ENCODE measurements at places on chromosomes 12 and 14. TPM values are rescaled to one million over a fixed set of nuclear protein-coding genes. Genes with fewer than 3 reads are reported as not detected.

GRCh38 chr12:100671396-100672074 is 98.1 kb downstream of the GAS2L3 start:
- no peaks in the 10 kb centered on the region for H3K36me3 ChIP-seq
- no peaks in the 10 kb centered on the region for H3K4me1 ChIP-seq
- H3K4me3 ChIP-seq = no peak overlapping the region
- H3K27ac ChIP-seq = no peak overlapping the region
- no peak for DNase-seq
- peaks cover 4% of the 10 kb centered on the region for H3K27me3 ChIP-seq

GRCh38 chr12:93571925-93572711 is at the start of gene SOCS2:
TSS of gene SOCS2 (plus strand) at chr12:93572675. CDS start at chr12:93572898, 223 bp downstream.
- H3K4me3 ChIP-seq = peak within 1 kb of the TSS; percentile 96
- peaks cover 17% of the 10 kb centered on the region for H3K36me3 ChIP-seq
- no peaks in the 10 kb centered on the region for H3K27me3 ChIP-seq
- H3K4me1 ChIP-seq = peaks cover 9% of the 10 kb centered on the region
- H3K27ac ChIP-seq = peak within 1 kb of the TSS; percentile 94

- H3K27me3 ChIP-seq = no peaks in the 10 kb centered on the region
- peak overlapping the region; percentile 44 for H3K27ac ChIP-seq
- DNase-seq = no peak
Measured at GRCh38 chr12:116726694-116727093, 11.2 kb downstream of the SPRING1 start.

DNA sequence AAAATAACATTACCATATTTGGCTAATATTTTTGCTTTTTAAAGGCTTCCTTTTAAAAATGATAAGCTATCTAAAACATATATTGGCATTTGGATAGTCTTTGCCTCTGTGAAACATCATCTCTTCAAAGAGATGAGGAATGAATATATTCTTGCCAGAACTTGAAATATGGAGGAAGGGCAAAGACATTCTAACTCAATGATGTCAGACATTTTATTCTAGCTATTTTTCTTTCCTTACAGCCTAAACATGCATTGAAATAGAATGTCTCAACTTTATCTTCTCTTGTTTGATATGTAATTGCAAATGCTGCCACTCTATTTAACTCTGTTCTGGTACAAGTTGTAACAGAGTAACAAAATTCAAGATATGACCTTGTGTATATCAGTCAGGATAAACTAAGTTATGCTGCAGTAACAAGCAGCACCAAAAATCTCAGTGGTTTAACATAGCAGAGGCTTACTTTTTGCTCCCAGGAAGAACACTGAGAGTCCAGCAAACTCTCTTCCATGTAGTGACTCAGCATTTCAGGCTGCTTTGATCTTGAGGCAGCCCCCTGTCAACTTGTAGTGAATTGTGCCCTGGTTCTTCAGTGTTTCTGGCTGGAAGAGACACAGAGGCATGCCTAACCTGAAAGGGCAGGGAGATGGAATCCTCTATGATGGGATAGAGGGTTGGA is 11.0 kb downstream of the IRAK3 start:
- DNase-seq = no peak
- peaks cover 30% of the 10 kb centered on the region for H3K4me1 ChIP-seq
- no peaks in the 10 kb centered on the region for H3K36me3 ChIP-seq

DNA sequence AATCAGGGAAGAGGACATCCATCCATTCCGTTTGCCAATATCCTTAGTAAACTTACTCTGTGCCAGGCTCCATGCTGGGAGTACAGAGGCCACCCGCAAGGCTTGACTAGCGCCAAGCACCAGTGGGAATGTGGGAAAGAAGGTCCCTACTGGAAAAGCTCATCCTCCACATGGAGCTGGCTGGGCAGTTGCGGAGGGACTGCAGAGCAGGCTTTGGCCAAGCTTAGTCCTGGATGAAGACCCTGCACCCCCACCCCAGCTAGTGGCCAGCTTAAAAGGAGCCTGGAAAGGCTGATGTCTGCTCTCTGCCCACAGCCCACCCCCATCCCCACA is 22.4 kb upstream of the EIF2B2 start:
- no peaks in the 10 kb centered on the region for H3K36me3 ChIP-seq
- no peak overlapping the region for H3K27ac ChIP-seq
- DNase-seq = no peak
- peaks cover 4% of the 10 kb centered on the region for H3K4me1 ChIP-seq

DNA sequence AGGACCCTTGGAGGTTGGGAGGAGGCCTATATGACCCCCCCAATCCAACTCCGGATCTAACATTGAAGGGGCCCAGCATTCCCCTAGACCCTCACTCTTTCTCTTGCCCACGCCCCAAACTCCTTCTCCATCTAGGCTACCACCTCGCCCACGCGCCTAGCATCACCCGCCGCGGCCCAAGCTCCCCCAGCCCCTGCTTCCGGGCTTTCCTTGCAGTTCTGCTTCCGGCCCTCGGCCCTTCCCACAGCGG is 445 bp downstream of the CERS5 start:
- peak overlapping the region; percentile 90 for H3K4me3 ChIP-seq
- no peaks in the 10 kb centered on the region for H3K27me3 ChIP-seq
- H3K27ac ChIP-seq = peak overlapping the region; percentile 92

DNA sequence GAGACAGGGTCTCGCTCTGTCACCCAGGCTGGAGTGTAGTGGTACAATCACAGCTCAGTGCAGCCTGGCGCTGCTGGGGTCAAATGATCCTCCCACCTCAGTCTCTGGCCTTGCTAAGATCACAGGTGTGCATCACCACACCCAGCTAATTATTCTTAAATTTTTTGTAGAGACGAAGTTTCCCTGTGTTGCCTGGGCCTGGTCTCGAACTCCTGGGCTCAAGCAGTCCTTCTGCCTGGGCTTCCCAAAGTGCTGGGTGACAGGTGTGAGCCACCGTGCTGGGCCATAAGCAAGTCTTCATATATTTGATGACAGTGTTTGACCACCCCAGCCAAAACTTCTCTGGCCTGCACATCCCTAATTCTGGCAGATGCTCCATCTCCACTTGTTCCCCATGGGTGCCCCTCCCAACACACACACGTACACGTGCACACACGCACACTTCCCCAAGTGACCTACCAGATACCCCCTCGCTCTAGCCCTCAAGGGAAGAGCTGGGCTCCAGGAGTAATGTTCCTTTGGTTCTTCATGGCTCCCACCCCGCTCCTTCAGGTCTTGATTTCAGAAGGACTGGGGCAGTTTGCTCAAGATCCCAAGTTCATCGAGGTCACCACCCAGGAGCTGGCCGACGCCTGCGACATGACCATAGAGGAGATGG is 104.3 kb upstream of the FKBP4 start:
- peaks cover 3% of the 10 kb centered on the region for H3K36me3 ChIP-seq
- H3K27me3 ChIP-seq = peaks cover 26% of the 10 kb centered on the region
- H3K27ac ChIP-seq = peak overlapping the region; percentile 31
- peaks cover 4% of the 10 kb centered on the region for H3K4me1 ChIP-seq
- DNase-seq = no peak

- H3K4me3 ChIP-seq = no peak overlapping the region
- no peaks in the 10 kb centered on the region for H3K4me1 ChIP-seq
- H3K27ac ChIP-seq = no peak overlapping the region
Measured at GRCh38 chr14:75077794-75078193, 8.4 kb downstream of the ZC2HC1C start.

GRCh38 chr12:40393026-40393425 is 168.2 kb downstream of the LRRK2 start:
- H3K36me3 ChIP-seq = no peaks in the 10 kb centered on the region
- no peaks in the 10 kb centered on the region for H3K27me3 ChIP-seq
- H3K4me1 ChIP-seq = no peaks in the 10 kb centered on the region
- DNase-seq = no peak
- H3K4me3 ChIP-seq = no peak overlapping the region
- H3K27ac ChIP-seq = no peak overlapping the region

GRCh38 chr14:96304956-96305355 is 48.9 kb downstream of the BDKRB1 start:
- H3K27ac ChIP-seq = no peak overlapping the region
- H3K4me3 ChIP-seq = no peak overlapping the region
- H3K36me3 ChIP-seq = peaks cover 93% of the 10 kb centered on the region
- no peaks in the 10 kb centered on the region for H3K27me3 ChIP-seq
- no peaks in the 10 kb centered on the region for H3K4me1 ChIP-seq
- DNase-seq = no peak

DNA sequence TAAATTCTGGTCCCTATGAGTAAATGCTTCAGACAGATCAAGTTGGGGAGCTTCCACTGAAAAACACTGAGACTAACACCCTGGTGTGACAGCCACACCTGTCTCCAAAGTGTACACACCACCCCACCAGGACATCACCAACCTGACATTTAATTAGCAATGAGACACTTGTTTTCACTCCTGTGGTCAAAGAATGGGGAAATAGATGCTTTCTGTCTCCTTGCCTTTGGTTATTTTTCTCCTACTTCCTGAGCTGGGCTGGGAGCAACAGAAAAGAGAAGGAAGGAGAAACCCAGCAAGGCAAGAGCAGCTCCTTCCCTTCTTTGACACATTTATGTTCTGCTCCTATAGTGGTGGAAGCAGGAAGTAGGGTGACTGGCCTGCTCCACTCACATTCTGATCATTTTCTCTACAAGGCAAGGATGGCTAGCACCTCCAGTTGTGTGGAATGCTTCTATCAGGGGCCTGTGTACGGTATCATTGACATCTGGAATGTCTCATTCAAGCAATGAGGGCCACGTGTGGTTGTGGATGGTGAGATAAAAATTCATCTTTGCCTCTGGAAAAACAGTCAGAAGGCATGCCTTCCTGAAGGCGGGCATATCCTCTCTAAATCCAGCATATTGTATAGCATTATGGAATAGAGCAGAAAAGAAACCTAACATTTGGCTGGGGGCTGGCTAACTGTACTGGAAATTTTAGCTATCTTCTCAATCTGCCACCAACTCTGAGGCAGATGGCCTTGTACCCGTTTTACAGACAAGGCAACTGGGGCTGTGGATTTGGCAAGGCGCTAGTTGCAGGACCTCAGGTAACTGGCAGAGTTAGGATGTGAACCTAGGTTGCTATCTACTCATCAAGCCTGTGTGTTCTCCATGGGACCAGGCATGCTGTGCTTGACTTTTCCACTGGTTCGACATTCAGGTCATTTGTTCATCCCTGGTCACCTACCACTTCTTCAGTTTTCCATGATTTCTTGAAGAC is 24.8 kb upstream of the LGALS3 start:
- H3K36me3 ChIP-seq = no peaks in the 10 kb centered on the region
- no peaks in the 10 kb centered on the region for H3K27me3 ChIP-seq
- peak overlapping the region; percentile 89 for H3K27ac ChIP-seq
- no peak for DNase-seq
- peaks cover 96% of the 10 kb centered on the region for H3K4me1 ChIP-seq

DNA sequence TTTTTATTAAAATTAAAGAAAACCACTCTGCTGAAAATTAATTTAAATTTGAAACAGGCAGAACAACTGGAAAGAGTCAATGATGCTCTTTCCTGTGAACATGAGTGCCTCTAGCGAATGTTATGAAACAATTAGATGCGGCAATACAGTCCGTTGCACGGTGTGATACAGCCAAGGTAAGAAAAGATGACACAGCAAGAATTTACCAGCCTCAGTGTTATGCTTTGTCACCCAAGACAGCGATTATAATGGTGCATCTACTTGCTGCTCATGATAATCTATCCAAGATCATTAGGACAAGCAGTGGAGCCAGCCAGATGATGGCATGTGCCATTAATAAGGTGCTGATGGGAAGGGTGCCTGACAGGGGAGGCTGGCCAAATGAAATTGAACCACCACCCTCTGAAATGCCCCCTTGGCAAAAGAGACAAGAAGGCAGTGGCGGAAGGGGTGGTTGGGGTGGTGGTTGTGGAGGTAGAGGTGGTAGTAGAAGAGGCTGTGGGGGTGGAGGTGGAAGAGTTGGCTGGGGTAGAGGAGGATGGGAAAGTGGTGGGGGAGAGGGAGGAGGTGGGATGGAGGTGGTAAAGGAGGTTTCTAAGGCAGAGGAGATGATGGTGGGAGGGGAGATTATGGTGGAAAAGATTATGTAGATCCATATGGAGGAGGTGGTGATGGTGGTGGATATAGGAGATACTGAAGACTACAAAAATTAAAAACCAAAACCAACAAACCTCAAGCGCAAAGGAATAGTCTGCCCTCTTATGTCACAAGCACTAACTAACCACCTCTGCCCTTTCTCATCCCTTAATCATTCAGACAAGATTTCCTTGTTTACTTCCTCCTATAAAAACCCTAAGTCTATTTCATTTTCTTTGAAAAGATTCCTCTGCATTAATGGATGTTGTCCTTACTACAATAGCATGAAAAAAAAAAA is 4.0 kb upstream of the RESF1 start:
- H3K27ac ChIP-seq = no peak overlapping the region
- H3K27me3 ChIP-seq = no peaks in the 10 kb centered on the region
- H3K36me3 ChIP-seq = no peaks in the 10 kb centered on the region
- no peak overlapping the region for H3K4me3 ChIP-seq

- DNase-seq = peak; percentile 62
- no peaks in the 10 kb centered on the region for H3K4me1 ChIP-seq
- no peak overlapping the region for H3K4me3 ChIP-seq
- no peaks in the 10 kb centered on the region for H3K27me3 ChIP-seq
- peak overlapping the region; percentile 73 for H3K27ac ChIP-seq
Measured at GRCh38 chr12:22275843-22276242, 58.7 kb downstream of the ST8SIA1 start.

DNA sequence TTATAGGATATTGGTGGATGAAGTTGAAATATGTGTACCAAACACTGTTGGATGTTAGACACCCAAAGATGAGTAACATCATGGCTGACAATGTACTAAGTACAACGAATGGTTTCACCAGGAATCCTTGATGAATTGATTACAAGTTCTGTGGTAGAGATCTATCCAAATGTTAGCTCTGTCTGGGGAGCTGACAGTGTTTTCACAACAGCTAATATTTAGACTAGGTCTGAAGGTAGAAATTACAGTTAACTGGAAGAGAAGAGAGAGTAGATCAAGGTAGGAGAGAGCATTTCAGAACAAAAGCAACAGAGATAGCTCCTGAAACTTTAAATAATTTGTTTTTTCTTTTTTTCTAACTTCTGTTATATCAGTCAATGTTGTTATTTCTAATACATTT is 44.9 kb downstream of the DERA start:
- no peaks in the 10 kb centered on the region for H3K4me1 ChIP-seq
- no peak for DNase-seq
- no peak overlapping the region for H3K4me3 ChIP-seq
- H3K27ac ChIP-seq = no peak overlapping the region
- H3K36me3 ChIP-seq = peaks cover 27% of the 10 kb centered on the region

RNASE1 gene
- total RNA-seq = 694 TPM

PRKD1 gene
- 14.9 TPM for total RNA-seq

GPRC5D gene
- total RNA-seq = not detected

OAS1 gene
- total RNA-seq = 112 TPM

PELI2 gene
- total RNA-seq = 22.2 TPM

ADAMTS20 gene
- total RNA-seq = not detected

SLCO1B1 gene
- not detected for total RNA-seq

HOXC4 gene
- 0.47 TPM for total RNA-seq

TAS2R19 gene
- 2.8 TPM for total RNA-seq

AICDA gene
- 0.77 TPM for total RNA-seq
